Renal pelvis (tissue), 12 donors: ENCODE measurements at places on chromosomes 11 and 22.

- no peak for DNase-seq
These were observed 81.5 kb downstream of the GRK3 start for GRCh38 chr22:25645964-25646363.

GRCh38 chr11:62433904-62434276 lies 15.1 kb downstream of the SCGB1A1 start:
- no peak for DNase-seq

- DNase-seq, result no peak
These were observed 948 bp downstream of the TNKS1BP1 start for GRCh38 chr11:57323855-57324153.

DNA sequence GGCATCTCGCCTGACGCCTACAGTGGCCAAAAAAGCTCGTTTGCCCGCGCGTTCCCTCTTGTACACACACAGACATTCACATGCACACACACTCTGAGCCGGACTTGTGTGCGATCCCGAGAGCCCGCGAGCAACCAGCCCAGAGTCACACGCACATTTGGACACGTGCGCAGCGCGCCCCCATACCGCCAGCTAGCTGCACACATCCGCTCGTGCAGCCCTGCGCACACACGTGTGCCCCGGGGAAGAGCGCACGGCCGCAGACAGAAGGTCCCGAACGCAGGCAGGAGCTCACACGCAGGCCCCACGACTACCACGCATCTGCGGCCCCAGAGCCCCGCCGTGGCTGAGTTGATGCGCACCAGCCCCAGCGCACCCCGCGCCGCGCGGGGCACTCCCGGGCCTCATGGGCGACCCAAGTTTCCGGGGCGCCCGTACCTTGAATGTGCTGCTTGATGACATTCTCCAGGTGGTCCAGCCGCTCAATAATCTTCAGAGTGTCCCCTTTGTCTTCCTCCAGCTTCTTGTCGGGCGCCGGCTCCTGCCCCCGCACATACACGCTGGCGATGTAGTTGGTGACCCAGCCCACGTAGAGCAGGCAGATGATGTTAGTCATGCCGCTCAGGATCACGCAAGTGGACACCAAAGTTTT lies 758 bp downstream of the GALNT18 start:
- no peak for DNase-seq

DNA sequence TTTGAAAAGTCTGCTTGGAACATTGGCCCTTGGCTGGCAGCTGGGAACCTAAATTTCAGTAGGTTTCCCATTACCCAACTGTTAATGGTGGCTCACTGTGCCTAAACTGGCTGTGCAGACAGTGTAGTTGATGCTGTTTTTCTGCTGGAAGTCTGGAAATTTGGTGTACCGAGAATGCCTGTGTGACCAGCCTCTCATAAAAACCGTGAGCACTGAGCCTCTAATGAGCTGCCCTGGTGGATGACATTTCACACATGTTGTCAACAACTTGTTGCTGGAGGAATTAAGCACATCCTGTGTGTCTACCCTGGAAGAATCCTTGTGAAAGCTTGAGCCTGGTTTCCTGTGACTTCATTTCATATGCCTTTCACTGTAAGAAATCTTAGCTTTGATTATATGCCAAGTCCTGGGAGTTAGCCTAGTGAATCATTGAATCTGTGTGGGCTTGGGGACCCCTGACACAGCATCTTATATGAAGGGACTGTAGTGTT lies 131.1 kb downstream of the LDLRAD3 start:
- DNase-seq, result no peak

GRCh38 chr11:31114442-31114841 lies 255.1 kb downstream of the DCDC1 start:
- peak; percentile 3 for DNase-seq

- DNase-seq, result no peak
These were observed 159.4 kb downstream of the MPPED1 start for GRCh38 chr22:43571181-43571580.

DNA sequence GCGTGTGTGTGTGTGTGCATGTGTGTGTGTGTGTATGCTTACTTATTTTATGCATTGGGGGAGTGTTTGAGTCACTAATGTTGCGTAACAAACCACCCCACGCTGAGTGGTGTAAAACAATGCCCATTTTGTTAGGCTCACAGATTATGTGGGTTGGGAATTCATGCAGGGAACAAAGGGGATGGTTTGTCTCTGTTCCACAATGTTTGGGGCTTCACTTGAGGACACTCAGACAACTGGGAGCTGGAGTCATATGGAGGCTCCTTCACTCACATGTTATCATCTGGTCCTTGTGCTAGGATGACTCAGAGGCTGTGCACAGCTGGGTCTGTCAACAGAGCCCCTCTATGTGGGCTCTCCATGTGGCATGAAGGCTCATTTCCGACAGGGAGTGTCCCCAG lies 51.3 kb upstream of the LARGE1 start:
- no peak for DNase-seq

GRCh38 chr11:21069909-21070308 lies 400.5 kb downstream of the NELL1 start:
- DNase-seq, result no peak
